ENCODE measurements at places on chromosomes 7 and 10.

DNA sequence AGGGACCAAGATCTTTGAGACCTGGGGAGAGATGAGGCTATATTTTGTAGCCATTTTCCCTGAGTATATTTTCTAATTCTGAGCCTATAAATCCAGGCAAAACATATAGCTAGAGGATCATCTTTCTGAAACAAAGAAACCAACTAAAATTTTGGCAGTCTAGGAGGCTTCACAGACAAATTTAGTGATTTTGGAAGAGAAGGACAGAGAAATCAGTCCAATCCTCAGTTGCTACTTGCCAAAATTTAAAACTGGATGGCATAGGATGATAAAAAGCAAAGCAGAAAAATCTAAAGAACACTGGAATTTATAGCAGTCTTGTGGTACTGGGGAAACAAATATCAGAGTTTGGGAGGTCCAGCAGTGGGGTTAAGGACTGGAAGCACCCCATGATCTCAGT is 43.4 kb upstream of the POM121L12 start:
- no peak for DNase-seq

GRCh38 chr10:34151481-34151880 is 663.6 kb downstream of the PARD3 start:
- no peak for DNase-seq

GRCh38 chr7:142795339-142795863 is 24.6 kb downstream of the PRSS2 start:
- DNase-seq, result peak; percentile 72

DNA sequence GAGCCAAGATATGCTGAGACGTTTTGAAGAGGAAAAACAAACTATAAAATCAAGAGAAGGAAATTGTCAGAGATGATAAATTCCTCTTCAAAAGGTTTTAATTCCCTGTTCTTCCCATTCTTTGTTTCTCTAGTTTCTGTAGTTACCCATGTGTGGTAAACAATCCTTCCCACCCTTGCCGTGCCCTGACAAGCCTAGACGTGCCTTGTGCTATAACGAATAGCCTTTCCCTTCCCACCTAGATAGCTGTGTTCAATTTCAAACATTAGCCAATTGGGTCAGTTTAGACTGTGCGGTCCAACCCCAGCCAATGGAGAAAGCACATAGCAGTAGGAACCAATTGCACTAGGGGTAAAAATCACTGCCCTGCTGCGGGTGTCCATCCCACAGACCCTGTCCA is 138.1 kb downstream of the RALA start:
- no peak for DNase-seq

DNA sequence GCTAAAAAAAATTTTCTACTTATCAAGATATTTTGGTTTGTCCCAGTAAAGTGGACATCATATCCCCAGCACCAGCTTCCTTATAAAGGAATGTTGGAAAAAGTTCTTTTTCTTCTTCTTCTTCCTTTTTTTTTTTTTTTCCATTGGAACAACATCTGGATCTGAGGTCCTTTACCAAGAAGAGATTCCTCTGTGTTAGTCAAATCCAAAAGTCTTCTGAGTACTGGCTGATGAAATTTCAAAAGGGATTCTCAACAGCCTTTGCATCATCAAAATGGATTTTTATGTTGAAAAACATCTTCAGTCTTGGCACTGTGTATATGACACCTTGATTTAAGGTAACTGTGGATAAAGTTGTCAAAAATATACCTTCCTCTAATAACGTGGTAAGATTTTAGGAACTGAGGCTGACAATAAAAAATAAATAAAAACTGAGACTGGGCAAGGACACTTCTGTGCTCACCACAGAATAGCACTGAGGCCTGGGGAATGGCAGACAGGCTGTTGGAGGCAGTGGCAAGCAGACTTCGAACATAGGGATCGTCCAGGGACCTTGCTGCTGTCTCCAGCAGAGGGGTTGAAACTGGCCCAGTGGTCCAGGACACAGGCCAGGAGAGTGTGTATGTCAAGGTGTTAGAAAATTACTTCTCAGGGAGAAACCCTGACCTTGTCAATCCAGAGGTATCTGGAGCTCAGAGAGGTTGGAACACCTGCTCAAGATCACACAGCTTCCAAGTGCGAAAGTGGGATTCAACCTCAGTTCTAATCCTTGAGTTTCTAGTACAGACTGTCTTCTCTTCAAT is 130.4 kb downstream of the PTPN20 start:
- DNase-seq, result no peak

GRCh38 chr7:131955679-131956078 is 399.3 kb upstream of the PODXL start:
- no peak for DNase-seq

- no peak for DNase-seq
Observed at GRCh38 chr10:13047529-13048206, 46.2 kb upstream of the CCDC3 start.

- DNase-seq, result no peak
Observed at GRCh38 chr7:3844540-3845151, 543.6 kb downstream of the SDK1 start.

DNA sequence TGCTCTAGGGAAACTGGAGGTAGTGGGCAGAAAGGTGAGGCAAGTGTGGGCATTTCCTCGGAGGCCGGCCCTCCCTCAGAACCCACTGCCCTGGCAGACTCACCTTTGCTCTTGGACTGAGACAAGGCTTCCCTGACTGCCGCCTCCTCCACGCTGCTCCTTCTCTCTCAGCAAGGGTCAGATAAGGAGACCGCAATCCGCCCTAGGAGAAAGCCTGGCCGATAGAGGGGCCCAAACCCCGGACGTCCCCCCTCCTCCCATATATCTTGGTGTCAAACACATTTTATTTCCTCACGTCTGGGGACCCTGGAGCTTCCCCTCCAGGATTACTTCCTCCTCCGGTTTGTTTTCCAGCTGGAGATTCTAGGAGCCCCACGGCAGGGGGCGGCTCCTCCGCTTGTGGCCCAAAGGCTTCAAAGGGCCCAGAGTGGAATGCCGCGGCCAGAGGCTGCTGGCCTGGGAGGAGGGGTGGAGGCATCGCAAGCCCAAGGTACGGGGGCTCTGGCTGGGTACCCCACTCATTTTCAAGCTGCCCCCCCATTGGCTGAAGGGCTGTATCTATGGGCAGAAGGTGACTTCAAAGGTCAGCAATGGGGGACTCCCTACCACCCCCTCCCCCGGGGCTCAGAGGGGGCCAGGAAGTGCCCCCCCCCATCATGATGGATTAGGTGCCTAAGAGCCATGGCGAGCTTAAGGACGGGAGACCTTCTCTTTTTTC is 31.7 kb upstream of the LBX1 start:
- DNase-seq, result no peak

DNA sequence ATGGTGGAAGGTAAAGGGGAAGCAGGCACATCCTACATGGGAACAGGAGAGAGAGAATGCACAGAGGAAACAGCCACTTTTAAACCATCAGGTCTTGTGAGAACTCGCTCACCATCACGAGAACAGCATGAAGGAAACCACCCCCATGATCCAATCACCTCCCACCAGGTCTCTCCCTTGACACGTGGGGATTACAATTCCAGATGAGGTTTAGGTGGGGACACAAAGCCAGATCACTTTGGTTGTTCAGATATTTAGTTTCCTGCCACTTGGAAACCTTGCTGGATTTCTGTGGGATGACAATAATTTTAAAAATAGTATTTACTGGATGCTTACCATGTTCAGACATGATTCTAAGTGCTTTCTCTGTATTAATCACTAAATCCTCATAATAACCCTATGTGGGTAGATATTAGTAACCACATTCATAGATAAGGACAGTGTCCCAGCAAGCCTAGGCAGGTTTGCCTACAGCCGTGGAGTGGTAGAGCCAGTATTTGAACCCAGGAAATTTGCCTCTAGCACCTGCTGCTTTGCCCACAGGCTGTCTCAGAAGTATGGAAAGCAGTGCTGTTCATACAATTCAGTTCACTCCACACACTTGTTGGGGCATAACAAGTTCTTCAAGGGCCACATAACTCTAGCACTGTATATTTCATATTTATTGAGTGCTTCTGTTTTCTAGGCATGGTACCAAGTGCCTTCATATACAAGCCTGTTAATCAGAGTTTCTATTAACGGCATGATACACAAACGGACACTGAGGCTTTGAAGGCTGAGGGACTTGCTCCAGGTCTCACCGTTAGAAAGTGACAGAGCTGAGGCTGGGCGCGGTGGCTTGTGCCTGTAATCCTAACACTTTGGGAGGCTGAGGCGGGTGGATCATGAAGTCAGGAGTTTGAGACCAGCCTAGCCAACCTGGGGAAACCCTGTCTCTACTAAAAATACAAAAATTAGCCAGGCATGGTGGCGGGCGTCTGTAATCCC is 8.3 kb downstream of the TLL2 start:
- no peak for DNase-seq

GRCh38 chr7:155190688-155191087 is 107.0 kb upstream of the INSIG1 start:
- peak; percentile 87 for DNase-seq

- no peak for DNase-seq
Observed at GRCh38 chr10:23100331-23101030, 5.1 kb downstream of the MSRB2 start.

DNA sequence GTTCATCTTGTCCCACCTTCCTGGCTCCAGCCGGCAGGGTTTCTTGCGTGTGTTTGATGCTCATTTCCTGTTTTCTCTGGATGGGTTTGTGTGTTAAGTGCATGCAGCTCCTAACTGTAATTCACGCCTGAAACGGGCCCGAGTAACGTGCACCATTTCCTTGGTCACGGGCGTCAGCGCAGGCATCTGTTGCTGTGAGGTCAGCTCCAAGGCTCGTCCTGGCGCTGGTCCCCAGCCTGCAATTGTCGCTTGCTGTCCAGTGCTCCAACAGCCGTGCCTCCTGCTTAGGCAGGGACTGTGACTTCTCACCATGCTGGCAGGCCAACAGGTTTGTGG is 201.1 kb downstream of the GLRX3 start:
- no peak for DNase-seq

GRCh38 chr10:132413226-132414205 is 16.5 kb downstream of the PWWP2B start:
- DNase-seq, result no peak

DNA sequence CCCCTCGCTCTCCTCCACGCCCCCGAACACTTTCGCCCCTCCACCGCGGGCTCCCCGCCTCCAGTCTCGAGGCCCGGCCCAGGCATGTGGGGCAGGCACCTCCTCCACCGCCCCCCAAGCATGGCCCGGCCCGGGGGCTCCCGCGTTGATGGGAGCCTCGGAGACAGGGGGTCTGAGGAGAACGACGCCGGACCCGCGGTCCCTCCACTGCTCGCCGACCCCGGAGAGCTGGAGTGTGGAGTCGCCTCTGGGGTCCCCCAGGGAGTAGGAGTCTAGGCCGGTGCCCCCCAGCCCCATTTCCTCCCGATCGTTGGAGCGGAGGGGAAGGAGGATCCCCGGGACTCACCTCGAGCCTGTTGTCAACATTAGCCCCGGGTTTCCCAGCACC is 206 bp downstream of the UPF2 start:
- peak; percentile 72 for DNase-seq

DNA sequence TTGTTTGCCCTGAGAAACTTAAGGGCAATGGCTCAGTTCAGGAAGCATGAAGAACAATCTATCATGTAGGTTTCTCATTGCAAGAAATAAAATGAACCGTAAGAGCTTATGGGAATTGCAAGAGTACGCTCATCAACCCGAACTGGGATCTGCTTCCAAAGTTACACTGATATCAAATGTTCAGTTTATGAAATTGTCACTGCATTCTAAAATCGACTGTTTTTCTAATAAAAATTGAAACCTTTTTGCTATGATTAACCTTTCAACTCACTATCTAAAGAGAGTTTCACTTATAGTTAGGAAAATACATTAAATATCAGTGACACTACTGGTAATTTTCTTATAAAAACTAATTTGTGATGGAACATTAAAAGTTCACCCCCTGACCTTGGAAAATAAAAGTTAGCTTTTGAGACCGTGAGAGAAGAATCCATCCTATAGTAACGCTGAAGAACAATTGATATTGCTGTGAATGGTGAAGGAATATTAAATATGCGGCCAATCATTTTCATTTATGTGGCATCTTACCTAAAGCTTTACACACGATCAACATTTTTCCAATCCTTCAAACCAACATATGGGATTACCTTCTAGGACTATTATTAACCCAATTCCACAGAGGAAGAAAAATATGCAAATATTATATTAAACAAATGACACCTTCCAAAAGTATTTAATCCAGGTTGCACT is 2.2 kb downstream of the MEOX2 start:
- no peak for DNase-seq

DNA sequence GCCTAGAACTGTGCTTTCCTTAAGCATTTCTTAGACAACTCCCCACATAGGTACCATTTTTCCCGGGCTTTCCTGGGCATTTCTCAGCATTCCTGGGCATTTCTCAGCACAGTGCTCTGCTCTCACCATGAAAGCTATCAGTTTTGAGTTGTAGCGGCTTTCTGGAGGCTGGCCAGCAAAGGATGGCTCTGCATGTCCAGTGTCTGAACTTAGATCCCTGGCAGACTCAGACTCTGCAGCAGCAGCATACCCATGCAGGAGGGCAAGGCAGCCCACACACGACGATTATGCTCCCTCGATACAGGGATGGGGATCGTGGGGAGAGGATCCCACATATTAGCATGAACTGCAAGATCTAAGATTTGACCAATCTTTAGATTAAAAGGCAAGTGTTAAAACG is 248.9 kb upstream of the MKI67 start:
- no peak for DNase-seq

DNA sequence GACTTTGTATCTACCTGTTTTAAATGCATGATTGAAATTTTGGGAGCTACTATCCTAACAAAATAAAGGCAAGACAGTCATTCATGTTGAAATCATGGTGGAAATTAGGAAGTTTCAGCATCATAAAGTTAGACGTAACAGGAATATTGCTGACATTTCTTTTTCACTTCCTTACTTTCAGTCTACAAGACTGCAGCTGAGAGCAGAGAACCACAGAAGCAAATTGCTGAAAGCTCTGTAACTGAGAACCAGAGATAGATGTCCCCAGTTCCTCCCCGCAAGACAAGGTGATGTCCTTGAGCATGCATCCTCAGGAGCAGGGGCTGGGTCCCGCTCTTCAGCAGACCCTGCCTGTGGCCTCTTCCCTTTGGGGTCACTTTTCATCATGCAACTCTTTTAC is 466.3 kb upstream of the POM121L12 start:
- DNase-seq, result no peak

DNA sequence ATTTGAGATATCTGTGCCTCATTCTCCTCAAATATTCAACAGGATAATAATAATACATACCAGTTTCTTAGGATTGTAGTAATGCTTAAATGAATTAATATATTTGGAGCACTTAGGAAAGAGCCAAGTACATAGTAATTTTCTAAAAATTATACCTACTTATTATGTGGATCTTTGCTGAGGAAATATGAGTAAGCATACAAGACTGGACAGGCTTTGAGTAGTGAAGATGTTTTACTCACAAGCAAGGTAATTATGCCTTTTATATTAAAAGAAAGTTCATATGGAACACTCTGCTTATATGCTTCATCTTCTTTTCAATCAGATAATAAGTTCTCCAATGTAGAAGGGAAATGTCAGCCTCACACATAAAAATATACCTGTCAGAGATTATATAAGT is 337.5 kb upstream of the KAT6B start:
- DNase-seq, result no peak

- peak; percentile 52 for DNase-seq
Observed at GRCh38 chr7:22549667-22550513, 49.9 kb upstream of the STEAP1B start.

- no peak for DNase-seq
Observed at GRCh38 chr7:91431601-91432000, 167.4 kb downstream of the FZD1 start.

Data from activated T-cell treated with anti-CD3 and anti-CD28 coated beads, Interleukin-2, amount 50 U/mL, for 48 hours (primary cell).